ENCODE measurements at places on chromosomes 7 and 10. TPM values are rescaled to one million over a fixed set of nuclear protein-coding genes. Genes with fewer than 3 reads are reported as not detected.

GRCh38 chr10:31731711-31732110 lies 196.9 kb downstream of the ARHGAP12 start:
- no peak for DNase-seq

DNA sequence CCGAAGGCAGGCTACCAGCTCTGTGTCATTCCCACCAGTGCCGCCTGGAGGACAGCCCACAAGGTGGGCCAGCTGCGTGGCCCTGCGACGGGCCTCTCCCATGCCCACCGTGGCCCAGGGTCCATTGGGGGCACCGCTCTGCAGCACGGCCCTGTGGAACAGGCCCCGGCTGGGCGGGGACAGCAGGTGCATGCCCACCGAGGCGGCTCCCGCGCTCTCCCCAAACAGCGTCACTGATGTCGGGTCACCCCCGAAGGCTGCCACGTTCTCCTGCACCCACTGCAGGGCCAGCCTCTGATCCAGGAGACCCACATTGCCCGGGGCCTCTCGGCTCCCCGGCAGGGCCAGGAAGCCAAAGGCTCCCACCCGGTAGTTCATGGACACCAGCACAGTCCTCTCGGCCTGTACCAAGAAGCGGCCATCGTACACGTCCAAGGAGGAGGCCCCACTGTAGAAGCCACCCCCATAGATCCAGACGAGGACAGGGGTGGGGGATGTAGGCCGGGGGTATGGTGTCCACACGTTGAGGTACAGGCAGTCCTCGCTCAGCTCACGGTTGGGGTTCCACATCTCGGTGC lies 2.3 kb downstream of the ACHE start:
- DNase-seq = no peak

DNA sequence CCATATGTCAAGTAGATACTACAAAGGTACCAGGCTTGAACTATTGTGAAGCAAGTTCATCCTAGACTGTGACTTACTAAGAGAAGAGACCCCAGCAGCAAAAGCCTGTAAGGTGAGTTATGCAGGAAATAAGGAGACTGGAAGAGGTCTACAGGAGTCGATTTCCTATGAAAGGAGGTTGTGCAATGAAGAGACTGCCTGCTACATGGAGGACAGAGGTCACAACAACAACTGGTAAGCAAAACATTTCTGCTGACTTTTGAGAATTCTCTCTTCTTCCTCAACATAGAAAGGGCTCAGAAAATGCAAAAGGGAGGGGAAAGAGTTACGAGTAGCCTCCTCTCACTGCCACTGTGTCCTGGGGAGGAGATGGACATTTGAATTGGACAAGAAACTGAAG lies 42.4 kb downstream of the PDK4 start:
- DNase-seq = no peak

The TFPI2 gene
- polyA plus RNA-seq = 2.4 TPM

DNA sequence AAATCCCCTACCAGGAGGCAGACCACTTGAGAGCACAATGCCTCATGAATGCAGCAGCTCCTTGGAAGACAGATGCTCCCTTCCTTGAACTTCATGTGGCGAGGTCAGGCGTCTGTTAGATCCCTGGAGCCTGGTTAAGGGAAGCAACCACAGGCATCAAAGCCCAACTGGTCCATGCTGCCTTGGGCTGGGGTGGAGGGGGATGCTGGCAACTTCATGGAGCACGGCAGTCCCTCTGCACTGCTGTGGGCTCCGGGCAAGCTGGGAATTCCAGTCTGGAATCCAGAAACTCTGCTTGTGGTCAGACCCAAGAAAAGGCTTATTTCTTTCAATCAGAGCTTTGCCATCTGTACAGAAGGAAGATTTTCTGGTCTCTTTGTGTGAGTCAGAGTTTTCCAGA lies 130.4 kb downstream of the PFKFB3 start:
- DNase-seq = no peak

GRCh38 chr10:113572520-113573290 lies 19.9 kb downstream of the HABP2 start:
- no peak for DNase-seq

GRCh38 chr7:29140873-29141468 lies 5.4 kb downstream of the CPVL start:
- DNase-seq = no peak
